ENCODE measurements at places on chromosomes 16 and 17.

DNA sequence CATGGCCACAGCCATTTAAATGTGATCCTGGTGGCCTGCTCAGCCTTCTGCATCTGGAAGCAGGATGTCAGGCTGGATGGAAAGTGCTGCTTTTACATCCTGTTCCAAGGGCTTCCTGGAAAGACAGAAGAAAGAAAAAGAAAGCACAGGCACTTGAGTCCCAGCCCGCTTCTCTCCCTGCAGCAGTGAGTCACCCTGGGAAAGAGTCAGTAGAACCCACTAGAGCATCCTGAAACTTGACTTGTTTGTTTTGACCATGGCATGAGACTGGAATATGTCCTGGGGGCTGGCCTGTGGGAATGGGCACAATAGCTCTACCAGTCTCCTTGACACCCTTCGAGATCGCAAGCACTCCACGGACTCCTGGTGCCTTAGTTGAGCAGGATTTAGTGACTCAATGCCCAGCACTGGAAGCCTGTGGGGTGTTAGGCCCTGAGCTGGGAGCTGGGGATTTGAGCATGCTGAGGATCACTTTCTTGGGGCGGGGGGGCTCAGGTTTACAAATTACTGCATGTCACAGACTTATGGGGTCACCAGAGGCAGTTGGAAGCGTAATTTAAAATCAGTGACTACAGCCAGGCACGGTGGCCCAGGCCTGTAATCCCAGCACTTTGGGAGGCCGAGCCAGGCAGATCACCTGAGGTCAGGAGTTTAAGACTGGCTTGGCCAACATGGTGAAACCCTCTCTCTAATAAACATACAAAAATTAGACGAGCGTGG is 22.1 kb upstream of the GNA13 start:
- no peak for DNase-seq

DNA sequence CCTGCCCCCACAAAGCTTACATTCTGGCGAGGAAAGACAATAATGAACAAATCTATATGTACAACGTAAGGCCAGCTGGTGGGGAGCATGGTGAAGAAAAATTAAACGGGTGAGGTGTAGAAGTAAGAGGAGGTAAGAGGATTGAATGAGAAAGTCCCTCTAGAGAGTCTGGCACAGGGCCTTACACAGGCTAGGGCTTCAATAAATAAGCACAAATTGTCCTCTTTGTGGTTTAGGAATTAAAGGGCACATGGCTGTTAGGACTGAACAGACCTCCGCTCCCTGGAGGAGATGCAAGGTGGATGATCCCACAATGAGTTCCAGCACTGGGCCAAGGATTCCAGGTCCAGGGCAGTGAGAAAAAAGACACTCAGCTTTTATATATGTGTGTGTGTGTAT is 43.1 kb upstream of the HAPSTR1 start:
- no peak for DNase-seq

DNA sequence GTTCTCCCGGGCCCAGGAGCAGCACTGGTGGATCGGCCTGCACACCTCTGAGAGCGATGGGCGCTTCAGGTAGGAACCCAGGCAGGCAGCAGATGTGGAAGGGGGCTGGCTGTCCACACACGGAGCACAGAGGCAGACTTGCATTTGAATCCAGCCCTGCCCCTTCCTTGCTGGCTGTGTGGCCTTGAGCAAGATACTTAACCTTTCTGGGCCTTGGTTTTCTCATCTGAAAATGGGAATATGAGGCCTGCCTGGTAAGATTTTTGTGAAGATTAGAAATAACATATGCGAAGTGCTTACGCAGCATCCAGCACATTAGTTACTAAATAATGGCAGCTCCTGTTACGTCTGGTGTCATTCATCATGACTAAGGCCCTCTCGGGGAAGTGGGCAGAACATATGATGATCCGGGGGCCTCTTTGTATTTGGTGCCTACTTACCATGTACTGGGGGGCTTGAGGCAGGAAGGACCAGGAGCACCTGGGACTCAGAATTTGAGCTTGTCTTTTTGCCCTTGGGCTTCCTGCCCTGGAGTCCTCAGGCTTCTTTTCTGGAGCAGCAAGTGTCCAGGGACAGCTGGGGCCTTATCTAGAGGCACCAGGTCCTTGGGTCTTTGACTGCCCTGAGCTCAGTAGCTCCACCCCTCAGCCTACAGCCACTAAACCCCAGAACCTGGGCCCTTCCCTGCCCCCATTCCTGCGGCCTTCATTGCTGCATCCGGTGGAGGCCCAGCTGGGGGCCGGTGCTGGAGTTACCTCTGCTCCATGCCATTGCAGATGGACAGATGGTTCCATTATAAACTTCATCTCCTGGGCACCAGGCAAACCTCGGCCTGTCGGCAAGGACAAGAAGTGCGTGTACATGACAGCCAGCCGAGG is 53.8 kb downstream of the MRC2 start:
- DNase-seq: no peak

GRCh38 chr17:64130559-64131001 is 636 bp upstream of the ERN1 start:
- no peak for DNase-seq

- DNase-seq: no peak
Observed at GRCh38 chr16:30697264-30698138, 1.5 kb upstream of the SRCAP start.

- DNase-seq: no peak
Observed at GRCh38 chr17:13957636-13958035, 111.7 kb upstream of the COX10 start.

DNA sequence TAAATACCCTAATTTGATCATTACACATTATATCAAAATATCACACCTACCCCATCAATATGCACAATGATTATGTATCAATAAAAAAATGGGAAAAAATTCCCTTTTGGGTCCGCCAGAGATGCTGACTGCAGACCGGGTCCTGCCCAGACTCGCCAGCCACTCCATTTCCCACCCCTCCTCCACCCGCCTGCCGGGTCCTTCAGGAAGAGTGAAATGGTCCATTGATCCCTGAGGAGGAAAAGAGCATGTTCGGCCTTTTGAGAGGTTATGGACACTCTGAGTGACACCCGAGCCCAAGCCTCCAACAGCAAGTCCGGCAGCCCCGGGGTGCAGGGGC is 123.9 kb upstream of the ZFHX3 start:
- DNase-seq: no peak

DNA sequence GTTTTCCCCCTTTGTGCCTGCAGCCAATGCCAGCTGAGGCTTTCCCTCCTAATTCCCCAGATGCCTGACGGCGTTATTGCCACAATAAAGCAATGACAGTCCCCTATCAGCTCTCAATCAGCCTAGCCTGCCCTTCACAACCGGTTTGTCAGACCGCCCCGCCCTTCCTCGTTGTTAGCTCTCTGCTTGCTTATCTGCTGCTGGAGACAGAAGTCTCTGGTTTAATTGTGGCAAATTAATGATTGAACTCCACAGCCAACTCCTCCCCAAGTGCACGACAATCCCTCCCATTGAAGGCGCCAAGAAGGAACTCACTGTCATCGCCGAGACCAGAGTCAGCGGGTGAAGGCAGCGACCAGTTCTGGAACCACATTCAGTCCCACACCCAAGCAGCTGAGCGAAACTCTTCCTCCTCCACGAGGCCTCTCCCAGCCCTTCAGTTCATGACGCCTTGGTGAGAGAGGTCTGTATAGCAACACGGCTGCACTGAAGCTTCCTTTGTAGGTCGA is 474.4 kb downstream of the SLC39A11 start:
- no peak for DNase-seq

DNA sequence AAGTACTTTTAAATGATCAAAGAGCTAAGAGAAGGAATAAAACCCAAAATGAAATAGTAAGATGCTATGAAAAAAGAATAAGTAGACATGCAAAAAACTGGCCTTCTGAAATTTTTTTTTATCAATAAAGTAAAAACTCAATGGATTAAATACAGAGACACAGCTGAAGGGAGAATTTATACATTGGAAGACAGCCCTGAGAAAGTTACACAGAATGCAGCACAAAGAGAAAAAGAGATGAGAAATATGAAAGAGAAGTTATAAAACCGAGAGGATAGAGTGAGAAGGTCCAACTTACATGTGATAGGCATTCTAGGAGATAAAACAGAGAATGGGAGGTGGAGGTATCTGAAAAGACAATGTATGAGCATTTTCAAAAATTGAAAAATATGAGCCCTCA is 57.0 kb downstream of the MARF1 start:
- DNase-seq: no peak

DNA sequence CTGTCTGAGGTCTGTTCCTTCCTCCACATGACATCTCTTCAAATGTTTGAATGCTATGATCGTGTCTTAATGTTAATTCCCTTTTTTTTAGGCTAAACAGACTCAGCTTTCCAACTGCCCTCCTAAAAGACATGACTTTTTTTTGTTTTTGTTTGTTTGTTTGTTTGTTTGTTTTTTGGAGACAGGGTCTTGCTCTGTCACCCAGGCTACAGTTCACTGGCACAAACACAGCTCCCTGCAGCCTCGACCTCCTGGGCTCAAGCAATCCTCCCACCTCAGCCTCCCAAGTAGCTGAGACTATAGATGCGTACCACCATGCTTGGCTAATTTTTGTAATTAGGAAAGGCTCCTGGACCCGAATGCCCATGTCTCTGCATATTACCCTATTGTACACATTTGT is 176.5 kb downstream of the ABCA8 start:
- no peak for DNase-seq

GRCh38 chr17:50763716-50764475 is 3.4 kb downstream of the ANKRD40CL start:
- no peak for DNase-seq

- no peak for DNase-seq
Observed at GRCh38 chr17:78714534-78714933, 67.5 kb downstream of the CYTH1 start.

DNA sequence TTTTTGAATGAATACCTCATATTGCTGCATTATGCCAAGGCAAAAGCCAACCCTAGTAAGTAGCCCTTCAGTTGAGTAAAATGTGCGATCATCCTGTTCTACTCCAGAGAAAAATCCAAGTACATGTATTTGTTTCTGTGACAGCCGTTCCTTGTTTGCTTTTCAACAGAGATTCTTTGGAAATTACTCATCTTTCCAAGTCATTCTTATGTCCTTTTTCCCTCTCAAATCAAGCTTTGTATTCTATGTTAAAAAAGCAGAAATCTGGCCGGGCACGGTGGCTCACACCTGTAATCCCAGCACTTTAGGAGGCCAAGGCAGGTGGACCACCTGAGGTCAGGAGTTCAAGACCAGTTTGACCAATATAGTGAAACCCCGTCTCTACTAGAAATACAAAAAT is 112.9 kb upstream of the HAS3 start:
- no peak for DNase-seq

DNA sequence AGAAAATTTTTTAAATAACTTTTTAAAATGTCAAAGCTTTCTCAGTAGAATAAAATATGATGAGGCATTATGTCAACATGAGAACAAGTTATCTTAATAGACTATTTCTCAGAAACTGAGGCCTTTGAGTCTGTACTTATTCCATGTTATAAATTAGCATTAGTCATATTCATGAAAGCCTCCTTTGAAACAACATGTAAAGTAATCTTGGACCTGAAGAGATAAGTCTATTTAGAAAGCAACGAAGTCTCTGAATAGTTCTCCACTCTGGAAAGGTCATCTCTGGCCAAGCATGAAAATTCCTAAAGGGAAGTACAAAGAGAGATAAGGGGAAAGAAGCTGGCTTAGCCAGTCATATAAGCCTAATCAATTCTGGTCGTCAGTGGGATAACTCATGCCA is 150.8 kb downstream of the CYB561 start:
- DNase-seq: no peak

- DNase-seq: no peak
Observed at GRCh38 chr16:3580686-3581085, 3.5 kb upstream of the NLRC3 start.

DNA sequence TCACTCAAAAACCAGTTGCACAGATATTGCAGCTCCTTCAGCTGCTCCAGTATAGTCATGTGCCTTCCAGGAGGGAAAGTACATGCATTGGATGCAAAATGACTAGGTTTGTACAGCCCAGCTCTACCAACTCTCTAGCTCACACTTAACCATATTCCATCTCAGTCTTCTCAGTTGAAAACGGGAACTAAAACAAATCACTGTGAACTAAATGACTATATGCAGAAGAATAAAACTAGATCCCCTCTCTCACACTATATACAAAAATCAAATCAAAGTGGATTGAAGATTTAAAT is 24.9 kb downstream of the DCUN1D3 start:
- no peak for DNase-seq

GRCh38 chr16:58086381-58087208 is 42.6 kb downstream of the CFAP20 start:
- no peak for DNase-seq

GRCh38 chr17:50685691-50686493 is 21.8 kb downstream of the ANKRD40 start:
- no peak for DNase-seq

- no peak for DNase-seq
Observed at GRCh38 chr17:34161690-34162089, 93.4 kb upstream of the CCL2 start.

- DNase-seq: no peak
Observed at GRCh38 chr17:56824503-56824902, 9.2 kb downstream of the C17orf67 start.

- no peak for DNase-seq
Observed at GRCh38 chr17:49989518-49989880, 5.5 kb downstream of the DLX3 start.

- DNase-seq: no peak
Observed at GRCh38 chr16:78483124-78483992, 383.9 kb downstream of the WWOX start.

- DNase-seq: no peak
Observed at GRCh38 chr17:46935658-46936266, 12.8 kb downstream of the GOSR2 start.

DNA sequence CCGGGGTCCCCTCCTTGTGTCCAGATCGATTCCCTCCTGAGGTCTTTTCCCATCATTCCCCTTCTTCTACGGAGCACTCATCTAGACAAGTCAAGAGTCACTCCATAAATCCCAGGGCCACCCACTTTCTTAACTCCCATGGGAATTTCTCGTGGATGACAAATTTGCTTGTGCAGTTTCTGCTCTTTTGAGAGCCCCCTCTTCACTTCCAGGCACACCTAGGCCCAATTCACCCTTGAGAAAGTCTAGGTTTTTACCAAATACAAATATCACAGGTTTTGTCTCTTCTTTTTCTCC is 522 bp upstream of the POLDIP2 start:
- DNase-seq: no peak

GRCh38 chr17:74497471-74497870 is 31.0 kb downstream of the CD300A start:
- no peak for DNase-seq
